ENCODE measurements at places on chromosomes 11 and 22.

DNA sequence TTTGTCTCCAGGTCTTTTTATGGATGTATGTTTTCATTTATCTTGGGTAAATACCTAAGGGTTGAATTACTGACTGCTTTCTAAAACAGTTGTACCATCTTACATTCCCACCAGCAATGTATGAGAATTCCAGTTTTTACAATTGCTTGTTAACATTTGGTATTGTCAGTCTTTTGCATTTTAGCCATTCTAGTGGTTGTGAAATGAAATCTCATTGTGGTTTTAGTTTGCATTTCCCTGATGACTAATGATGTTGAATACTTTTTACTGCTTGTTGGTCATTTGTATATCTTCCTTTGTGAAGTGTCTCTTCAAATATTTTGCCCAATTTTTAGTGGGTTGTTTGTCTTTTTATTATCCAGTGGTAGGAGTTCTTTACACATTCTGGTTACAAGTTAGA lies 92.8 kb downstream of the ARFGAP2 start:
- DNase-seq, result no peak

- no peak for DNase-seq
Observed at GRCh38 chr11:9230296-9230695, 34.9 kb downstream of the DENND5A start.

- DNase-seq, result no peak
Observed at GRCh38 chr22:50189184-50189848, 3.6 kb downstream of the TRABD start.

DNA sequence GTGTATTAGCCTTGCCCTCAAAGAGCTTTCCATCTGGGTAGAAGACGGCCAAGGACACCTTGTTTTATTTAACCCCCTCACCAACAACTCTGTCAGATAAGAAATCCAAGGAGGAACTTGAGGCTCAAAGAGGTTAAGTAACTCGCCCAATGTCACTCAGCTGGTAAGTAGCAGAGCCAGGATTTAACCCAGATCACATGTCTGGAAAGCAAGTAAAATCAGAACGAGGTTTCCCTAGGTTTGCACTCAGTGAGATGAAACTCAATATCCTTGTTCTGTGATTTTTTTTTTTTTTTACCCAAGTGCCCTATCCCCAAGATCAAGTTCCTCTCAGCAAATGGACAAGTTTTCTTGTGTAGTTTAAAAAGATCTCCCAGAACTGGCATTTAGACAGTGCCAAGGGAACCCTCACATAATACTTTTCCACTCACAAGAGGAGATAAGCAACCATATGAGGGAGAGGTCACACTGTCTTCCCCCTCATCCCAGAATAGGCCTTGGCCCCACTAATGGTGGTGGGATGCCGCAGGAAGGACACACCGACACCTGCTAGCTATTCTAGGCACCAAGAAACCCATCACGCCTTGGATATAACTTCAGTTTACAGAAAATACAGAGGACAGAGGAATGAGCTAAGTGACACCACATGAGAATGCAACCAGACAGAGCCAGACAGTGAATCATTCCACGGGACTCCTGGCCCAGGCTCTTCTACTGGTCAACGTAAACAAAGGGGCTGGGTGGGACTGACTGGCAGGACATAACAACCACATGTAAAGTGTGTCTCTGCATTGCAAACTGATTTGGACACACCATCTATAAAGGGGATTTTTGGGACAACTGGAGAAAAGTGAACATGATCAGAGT lies 8.6 kb upstream of the ARAP1 start:
- DNase-seq, result no peak

- no peak for DNase-seq
Observed at GRCh38 chr11:36635066-36635862, 37.2 kb upstream of the RAG2 start.

GRCh38 chr22:39906207-39906606 lies 5.3 kb downstream of the GRAP2 start:
- DNase-seq, result no peak

DNA sequence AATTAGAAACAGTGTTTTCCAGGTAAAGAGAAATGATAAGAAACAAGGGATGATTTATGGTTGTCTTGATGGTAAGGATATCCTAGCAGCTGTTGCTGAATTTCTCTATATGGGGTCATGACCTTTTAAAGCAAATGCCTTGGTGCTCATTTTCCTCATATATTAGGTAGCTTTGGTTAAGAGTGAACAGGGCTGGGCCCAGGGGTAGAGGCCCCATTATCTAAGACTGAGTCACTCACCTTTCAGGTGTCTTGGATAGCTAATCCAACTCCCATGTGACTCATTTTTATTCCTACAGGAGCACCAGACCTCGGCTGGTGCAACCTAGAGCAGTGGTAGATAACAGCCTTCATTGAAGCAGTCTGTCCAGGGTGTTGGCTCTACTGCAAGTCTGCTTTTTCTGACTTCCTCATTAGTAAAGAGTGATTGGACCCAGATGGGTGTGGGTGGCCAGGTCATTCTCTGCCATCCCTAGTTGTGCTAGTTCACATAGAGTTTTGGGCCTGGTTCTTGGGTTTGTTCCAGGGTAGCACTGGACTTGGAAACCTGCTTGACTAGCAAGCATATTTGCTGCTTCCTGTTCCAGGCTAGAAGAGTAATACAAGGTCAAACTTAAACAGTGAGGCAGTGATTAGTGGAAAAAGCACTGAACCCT lies 37.4 kb downstream of the CTNND1 start:
- peak; percentile 79 for DNase-seq

DNA sequence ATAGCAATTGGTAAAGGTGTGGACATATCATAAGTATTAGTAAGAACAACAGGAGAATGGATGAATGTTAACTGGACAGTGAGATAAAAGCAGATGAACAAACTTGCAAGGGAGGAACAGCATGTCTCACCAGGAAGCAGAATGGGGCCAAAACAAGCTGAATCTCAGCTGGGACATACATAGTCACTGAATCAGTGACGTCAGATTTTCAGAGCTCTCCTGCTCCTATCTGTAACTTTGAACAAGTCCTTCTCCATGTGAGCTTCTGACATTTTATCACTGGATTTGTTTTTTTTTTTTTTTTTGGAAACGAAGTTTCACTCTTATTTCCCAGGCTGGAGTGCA lies 118.7 kb downstream of the BBOX1 start:
- DNase-seq, result no peak

- no peak for DNase-seq
Observed at GRCh38 chr11:124889191-124890091, 8.2 kb downstream of the ROBO4 start.

DNA sequence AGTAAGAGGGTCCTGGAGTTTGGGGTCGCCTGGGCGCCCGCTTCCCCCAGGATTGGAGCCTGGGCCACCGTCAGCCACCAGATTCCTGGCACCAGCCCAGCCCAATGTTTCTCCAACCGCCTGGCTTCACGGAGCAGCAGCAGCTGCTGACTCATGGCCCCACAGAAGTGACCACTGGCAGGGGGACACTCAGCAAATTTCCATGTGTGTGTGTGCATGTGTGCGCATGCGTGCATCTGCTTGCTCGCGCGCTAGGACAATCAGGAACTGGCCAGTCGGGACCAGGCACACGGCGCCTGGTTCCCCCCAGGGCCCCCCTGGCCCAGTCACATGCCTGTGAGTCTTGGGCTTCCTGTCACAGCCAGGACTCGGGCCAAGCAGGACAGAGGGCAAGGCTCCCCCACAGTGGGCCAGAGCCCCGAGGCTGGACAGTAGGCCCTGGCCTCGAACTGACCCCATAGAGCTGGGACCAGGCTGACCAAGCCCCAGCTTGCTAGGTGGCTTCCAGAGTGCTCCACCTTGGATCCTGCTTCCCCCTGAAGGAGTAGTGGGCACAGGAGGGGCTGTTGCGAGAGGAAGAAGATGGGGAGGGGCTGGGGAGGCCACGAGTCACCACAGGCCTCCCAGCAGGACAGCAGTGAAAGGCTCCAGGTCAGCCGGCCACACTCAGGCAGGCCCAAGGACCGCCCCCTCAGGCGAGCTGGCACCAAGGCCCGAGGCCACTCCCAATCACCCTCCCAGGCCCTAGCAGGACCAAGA lies 3.2 kb downstream of the CTSD start:
- DNase-seq, result no peak

GRCh38 chr11:57277845-57278720 lies 41.0 kb upstream of the APLNR start:
- DNase-seq, result peak; percentile 87

DNA sequence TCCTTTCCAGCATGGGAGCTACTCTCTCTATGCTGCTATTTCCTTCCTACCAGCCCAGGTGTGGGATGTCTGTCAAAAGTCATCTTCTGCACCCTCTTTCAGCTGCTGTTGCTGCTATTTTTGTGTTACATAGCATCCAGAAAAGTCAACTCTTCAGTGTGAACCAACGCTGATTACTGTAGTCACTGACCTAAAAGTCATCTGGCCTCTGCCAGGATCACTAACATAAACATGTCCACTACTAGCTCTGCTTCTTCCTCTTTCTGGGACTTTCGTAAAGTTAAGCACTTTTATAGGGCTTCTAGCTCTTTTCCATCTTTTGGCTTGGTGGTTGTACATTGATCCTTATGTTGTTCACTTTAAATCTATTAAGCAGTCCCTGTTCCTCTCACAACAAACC lies 90.2 kb upstream of the CARD18 start:
- DNase-seq, result no peak

DNA sequence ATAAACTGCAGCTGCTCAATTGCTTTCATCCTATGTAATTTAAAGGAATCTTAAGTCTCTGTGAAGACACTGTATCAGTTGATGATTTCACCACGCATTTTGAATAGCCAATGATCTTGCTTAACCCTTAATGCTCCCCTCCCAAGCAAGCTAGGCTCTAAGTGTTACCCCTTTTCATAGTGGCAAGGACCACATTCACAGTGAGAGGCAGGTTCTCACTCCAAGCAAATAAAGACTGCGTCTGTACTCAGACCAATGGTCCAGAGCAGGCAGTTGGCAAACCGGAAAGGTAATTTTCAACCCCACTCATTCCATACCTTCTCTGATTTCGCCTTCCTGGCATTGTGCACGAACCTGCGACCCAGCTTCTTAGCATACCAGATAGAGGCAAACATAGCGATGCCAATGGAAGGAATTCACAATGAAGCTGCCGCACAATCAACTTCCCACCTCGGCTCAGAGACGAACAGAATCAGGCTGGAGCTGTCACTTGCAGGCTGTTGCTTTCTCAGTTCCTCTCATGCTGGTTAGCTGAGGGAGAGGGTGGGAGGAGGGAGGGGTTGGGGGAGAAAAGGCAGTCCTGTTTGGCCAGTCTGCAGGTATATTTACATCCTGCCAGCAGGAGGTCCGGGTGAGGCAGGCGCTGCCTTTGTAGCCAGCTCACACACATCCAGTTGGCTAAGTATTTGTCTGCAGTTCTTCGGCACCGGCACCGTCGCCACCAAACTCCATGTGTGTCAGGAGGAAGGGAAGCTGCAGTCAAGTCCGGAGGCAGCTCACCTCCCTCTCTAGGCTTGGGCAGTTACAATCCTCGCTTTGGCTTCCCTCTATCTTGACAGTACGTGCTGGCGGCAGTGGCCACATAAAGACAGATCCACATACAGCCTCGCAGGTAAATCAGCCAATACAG lies 1151.2 kb upstream of the CCDC90B start:
- peak; percentile 4 for DNase-seq
